Activated naive CD8-positive, alpha-beta T cell treated with anti-CD3 and anti-CD28 coated beads, Interleukin-2, amount 10 ng/mL, durations not matched to agents 7 days and 5 days (primary cell): ENCODE measurements at places on chromosomes 13 and 19.

- peak; percentile 82 for DNase-seq
These were observed 58.3 kb downstream of the KLF2 start for GRCh38 chr19:16382775-16383543.

GRCh38 chr19:18832306-18833140 lies 764 bp downstream of the UPF1 start:
- DNase-seq, result peak; percentile 40

DNA sequence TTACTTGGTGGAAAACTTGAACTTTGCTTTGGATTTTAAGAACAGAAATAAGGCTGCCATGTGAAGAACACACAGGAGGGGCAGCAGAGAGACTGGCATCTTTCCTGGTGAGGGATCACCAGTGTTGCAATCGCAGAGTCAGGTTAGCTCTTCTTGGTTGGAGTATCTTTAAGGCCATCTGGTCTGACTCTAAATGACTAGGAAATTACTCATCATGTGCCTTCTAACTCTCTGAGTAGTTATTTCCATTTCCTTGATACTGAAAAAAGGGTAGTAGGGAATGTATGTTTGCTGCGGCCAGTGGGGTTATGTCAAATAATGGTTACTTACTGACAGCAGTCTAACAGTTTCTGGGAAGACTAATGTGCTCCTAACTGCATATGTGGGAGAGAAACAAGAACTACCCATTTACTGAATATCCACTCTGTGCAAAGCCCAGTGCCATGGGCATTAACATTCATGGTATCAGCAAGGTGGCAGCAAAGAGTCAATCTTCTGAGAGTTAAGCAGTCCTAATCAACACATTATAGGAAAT lies 122.1 kb downstream of the COG6 start:
- DNase-seq, result no peak

DNA sequence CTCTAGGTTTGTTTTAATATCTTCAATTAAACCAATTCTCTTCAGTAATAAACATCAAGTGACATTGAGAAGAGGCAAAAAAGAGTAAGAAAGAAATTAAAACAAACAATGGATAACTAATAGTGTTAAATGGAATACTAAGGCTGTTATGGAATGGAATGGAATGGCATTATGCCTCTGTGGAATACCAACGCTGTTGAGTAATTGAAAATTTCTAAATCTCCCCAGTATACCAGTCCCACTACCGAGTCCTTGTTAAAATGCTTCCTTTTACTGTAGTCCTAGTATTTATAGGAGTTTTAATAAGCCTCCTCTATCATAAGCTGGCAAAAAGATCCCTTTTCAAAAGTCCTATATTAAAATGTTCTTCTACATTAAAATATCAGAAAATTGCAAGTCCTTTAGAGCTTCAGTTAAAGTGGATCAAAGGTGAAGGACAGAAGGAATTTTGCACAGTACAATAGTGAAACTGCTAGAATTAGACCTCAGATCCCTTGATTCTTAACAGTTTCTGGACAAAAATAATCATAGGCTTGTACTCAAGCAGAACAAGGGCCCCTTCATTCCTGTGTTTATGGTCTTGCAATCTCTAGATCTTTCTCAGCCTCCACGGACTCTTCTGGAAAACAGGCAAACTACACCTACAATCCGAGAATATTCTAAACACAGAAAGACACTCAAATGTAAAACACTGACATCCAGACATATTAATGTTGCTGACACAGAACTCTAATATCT lies 128.2 kb downstream of the PCDH9 start:
- DNase-seq, result no peak

DNA sequence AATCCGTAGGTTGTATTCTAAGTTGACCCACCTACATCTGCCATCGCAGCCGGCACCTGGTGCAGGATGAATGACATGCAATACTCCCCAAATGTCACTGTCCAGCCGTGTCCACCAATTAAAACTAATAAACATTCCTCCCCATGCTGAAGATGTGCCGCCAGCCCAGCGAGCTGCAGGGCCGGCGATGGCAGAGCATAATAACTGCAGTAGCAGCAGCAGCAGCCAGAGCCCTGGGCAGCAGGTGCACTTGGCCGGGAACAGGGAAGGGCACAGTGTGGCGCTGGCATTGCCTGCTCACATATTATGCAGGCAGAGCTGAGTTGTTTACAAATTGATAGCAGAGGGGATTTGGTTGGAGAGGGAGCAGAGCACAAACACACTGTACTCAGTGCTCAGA lies 754.9 kb downstream of the OLFM4 start:
- no peak for DNase-seq

GRCh38 chr19:12885749-12886650 lies 1.0 kb downstream of the KLF1 start:
- DNase-seq, result no peak

- no peak for DNase-seq
These were observed 441 bp upstream of the ZNF559 start for GRCh38 chr19:9323557-9323918.

- no peak for DNase-seq
These were observed 21.8 kb downstream of the POLR1D start for GRCh38 chr13:27643334-27644132.

DNA sequence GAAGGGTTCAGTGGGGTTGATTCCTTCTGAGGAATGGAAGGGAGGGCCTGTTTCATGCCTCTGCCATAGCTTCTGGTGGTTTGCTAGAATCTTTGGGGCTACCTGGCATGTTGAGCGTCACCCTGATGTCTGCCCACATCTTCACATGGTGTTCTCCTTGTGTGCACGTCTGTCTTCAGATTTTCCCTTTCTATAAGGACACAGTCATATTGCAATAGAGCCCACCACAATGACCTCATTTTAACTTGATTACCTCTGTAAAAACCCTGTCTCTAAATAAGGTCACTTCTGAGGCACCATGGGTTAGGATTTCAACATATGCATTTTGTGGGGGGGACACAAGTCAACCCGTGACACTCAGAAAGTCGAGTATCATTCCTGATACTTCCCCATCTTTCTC lies 257.9 kb downstream of the COG6 start:
- DNase-seq, result no peak

GRCh38 chr13:23673867-23674605 lies 103.8 kb downstream of the TNFRSF19 start:
- no peak for DNase-seq

DNA sequence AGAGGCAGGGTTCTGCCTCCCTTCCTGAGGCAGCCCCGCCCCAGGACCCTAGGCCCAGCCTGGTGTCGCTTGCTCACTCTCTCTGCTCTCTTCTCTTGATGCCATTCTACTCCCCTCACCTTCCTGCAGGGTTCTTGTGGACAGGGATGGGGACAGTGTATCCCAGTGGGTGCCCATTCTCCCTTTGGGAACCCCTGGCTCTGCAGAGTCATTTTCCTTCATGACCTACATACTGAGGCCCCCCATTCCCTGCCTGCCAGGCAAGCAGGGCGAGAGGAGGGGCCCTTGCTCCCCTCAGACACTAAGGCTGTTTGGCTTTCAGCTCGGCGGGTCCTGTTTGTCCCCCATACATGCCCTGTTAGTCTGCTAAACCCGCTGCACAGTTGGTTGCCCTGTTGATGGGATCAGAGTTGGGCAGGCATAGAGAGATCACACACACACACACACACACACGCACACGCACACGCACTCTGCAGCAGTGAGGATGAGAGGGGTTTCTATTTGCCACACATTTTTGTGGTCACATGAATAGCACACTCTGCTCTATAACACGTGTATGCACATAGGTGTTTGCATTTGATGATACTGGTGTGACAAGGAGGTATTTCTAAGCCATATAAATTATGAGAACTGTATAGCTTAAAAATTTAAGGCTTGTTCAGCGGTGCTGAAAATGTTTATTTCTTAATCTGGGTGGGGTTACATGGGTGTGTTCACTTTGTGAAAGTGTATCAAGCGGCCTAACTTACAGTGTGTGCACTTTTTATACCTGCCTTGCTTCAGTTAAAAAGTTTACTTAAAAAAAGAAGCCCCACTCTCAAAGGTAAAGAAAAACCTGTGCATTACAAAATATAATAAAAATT lies 20.3 kb downstream of the NFIX start:
- DNase-seq, result no peak

DNA sequence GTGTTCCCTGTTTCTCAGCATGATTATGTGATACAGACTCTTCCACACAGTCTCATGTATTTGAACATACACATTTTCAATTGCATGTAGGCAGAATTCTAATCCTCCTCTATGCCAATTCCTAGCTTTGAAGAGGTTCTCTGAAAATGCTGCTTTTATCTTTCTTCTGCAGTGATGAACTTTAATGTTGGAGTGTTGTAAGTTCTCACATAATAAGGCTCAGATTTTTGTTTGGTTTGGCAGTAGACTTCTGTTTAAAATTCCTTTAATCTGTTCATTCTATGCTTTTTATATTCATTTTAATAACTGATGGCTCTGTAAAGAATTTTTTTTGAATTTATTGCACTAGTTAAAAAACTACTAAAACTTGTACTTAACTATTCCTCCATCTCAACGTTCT lies 225.8 kb downstream of the GGACT start:
- no peak for DNase-seq

DNA sequence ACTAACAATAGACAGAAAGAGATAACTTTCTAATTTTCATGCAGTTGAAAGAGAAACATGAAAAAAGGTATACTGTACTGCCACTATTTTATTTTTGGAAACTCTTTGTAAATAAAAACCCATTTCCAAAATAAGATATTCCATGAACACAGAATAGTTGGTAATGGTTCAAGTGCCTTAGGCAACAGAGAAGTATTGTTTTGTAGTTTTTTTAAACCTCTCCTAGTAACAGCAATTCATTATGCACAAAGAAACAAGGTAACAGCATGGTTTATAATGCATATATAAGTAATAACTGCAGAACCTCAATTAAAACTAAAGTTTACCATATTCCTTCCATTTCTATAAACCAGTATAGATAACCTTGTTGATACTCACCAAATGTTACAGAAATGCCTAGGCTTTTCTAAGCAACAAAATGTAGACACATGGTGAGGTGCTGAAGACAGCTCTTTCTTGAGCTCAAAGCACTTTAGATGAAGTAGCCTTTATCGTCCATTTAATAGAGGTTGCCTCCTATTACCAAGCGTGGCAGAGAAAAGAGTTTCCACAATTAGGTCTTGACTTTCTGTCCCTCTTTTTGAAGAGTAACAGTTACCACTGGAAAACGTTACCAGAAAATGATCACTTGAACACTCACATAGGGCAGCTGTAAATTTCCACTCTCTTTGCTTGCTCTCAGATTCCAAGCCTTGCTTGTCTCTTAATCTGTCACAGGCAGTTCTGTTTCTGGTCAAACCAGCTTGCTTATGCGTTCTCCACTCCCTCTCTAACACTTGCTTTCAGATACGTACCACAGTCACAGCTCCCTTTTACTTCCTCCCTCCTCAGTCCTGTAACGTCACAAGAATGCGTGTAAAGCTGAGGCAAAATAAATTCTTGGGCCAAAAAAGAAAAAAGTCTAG lies 42.9 kb downstream of the CAB39L start:
- DNase-seq, result no peak

GRCh38 chr19:14149509-14149994 lies 13.2 kb upstream of the ASF1B start:
- DNase-seq, result peak; percentile 69

DNA sequence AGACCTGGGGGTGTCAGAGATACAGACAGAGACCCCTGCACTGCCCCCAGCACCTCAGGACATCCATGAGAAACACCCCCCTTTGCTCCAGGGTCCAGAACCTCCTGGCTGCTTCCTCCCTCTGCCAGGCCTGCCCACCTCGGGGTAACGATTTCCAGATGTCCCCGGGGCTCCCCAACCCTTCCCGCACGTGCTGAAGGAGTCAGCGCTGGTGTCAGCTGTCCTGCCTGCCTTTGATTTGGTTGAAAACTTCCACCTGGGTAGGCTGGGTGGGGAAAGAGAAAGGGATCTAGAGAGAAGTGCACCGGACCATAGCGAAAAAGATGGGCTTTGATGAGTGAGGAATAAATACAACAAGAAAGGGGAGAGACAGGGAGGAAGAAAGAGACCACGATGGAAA lies 1.5 kb upstream of the CGB7 start:
- DNase-seq, result no peak

DNA sequence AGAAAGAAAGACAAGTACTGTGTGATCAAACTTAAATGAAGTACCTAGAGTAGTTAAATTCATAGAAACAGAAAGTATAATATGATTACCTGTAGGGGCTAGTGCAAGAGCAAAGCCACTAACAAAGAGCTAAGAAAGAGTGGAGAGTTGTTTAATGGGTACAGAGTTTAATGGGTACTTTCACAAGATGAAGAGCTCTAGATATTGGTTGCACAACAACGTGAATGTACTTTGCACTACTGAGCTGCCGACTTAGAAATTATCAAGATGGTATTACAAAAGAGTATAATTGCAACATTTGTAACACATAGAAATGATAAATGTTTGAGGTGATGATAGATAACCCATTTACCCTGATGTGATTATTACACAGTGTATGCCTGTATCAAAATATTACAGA lies 140.3 kb upstream of the GPC6 start:
- no peak for DNase-seq

GRCh38 chr19:55134736-55135135 lies 14.3 kb downstream of the TNNT1 start:
- no peak for DNase-seq

DNA sequence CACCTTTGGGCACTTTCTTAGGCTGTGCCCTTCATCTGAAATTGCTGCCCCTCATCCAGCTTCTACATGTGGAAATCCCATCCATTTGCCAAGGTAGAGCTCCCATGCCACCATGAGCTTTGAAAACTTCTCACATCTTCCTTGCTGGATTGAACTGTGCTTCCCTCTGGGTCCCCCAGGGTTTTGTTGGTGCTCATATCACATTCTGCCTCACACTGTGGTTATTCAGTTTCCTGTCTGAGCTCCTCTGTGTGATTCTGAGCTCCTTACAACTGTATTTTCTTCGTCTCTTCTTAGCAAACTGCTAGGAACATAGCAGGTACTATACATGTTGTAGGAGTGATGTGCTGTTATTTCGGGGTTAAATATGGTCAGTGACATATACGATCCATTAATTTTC lies 74.9 kb upstream of the KL start:
- no peak for DNase-seq

- DNase-seq, result no peak
These were observed 4.7 kb downstream of the TINCR start for GRCh38 chr19:5563008-5563431.

- no peak for DNase-seq
These were observed 28.7 kb upstream of the MEDAG start for GRCh38 chr13:30877335-30877734.

DNA sequence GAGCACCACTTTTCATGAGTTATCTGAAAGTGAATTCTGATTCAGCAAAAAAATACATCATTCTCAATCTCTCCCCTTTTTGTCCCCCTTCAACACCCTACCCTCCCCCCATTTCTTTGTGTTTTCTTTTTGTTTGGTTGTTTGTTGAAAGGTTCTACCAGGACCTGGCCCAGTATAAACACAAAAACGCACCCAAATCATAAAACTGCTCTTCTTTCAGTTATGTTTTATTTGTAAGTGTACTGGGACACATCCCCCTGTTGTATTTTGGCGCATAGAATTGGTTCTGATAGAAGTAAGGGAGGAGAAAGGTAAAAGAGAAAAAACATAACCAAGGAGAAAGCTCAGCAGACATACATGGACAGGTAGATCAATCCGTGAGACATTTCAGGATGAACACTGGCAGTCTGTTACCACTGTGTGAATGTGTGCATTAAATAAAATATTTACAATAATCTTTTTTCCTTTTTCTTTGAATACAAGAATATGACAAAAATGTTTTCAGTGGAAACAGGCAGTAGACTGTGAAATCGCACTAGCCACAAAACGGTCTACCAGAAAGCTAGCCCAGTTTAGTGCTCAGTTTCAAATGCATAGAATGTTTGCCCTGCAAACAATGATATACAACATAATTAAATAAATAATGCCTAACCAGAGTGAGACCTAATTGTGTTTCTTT lies 4.2 kb downstream of the POU4F1 start:
- no peak for DNase-seq
